ENCODE measurements at places on chromosomes 1 and 21. TPM values are rescaled to one million over a fixed set of nuclear protein-coding genes. Genes with fewer than 3 reads are reported as not detected.

Gene KIAA0040
- not detected for total RNA-seq

- H3K4me3 ChIP-seq = peak overlapping the region; percentile 1
- H3K27me3 ChIP-seq = peaks cover 2% of the 10 kb centered on the region
- H3K4me1 ChIP-seq = peaks cover 7% of the 10 kb centered on the region
- H3K36me3 ChIP-seq = no peaks in the 10 kb centered on the region
- DNase-seq = no peak
These were observed 1227.3 kb downstream of the PLA2G4A start for GRCh38 chr1:188056011-188056410.

- H3K4me3 ChIP-seq = no peak overlapping the region
- H3K27ac ChIP-seq = no peak overlapping the region
- H3K27me3 ChIP-seq = peaks cover 28% of the 10 kb centered on the region
These were observed 37.4 kb upstream of the SRRM1 start for GRCh38 chr1:24605534-24606295.

Gene DONSON
- 22.1 TPM for total RNA-seq

DNA sequence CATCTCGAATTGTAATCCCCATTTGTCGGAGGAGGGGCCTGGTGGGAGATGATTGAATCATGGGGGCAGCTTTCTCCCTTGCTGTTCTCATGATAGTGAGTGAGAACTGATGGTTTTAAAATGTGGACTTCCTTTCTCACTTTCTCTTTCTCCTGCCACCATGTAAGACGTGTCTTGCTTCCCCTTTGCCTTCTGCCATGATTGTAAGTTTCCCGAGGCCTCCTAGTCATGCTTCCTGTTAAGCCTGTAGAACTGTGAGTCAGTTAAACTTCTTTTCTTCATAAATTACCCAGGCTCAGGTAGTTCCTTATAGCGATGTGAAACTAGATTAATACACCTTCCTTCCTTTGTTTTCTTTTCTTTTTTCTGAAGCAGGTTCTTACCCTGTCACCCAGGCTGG, 13.9 kb downstream of the DNAJC6 start:
- H3K27ac ChIP-seq = no peak overlapping the region
- peaks cover 2% of the 10 kb centered on the region for H3K27me3 ChIP-seq
- no peak for DNase-seq
- H3K4me3 ChIP-seq = no peak overlapping the region
- H3K36me3 ChIP-seq = peaks cover 10% of the 10 kb centered on the region

Gene SPRR2A
- not detected for total RNA-seq

Gene OR2L8
- total RNA-seq = not detected

- no peaks in the 10 kb centered on the region for H3K27me3 ChIP-seq
- DNase-seq = no peak
- H3K4me1 ChIP-seq = no peaks in the 10 kb centered on the region
- H3K27ac ChIP-seq = no peak overlapping the region
These were observed 9.6 kb upstream of the AMY2B start for GRCh38 chr1:103561643-103562395.

DNA sequence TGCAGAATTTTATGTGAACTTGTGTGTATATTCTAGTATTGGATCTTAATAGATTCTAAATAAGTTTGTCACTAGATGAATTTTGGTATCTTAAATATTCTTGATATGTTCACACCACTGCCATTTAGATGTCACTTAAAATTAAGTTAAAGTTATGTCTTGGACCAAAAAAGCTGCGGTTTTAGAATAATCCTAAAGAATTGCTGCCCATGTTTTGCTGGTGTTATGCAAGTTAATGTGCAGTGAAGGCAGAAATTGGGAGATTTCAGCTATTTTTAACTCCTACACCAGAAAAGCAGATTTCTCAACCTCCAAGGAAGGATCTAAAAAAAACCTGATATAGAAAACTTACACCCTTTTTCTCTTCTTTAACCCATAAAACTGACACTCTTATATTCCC, 757 bp downstream of the ACADM start:
- H3K4me1 ChIP-seq = peaks cover 50% of the 10 kb centered on the region
- peak overlapping the region; percentile 100 for H3K4me3 ChIP-seq
- H3K27me3 ChIP-seq = no peaks in the 10 kb centered on the region
- peaks cover 6% of the 10 kb centered on the region for H3K36me3 ChIP-seq

DNA sequence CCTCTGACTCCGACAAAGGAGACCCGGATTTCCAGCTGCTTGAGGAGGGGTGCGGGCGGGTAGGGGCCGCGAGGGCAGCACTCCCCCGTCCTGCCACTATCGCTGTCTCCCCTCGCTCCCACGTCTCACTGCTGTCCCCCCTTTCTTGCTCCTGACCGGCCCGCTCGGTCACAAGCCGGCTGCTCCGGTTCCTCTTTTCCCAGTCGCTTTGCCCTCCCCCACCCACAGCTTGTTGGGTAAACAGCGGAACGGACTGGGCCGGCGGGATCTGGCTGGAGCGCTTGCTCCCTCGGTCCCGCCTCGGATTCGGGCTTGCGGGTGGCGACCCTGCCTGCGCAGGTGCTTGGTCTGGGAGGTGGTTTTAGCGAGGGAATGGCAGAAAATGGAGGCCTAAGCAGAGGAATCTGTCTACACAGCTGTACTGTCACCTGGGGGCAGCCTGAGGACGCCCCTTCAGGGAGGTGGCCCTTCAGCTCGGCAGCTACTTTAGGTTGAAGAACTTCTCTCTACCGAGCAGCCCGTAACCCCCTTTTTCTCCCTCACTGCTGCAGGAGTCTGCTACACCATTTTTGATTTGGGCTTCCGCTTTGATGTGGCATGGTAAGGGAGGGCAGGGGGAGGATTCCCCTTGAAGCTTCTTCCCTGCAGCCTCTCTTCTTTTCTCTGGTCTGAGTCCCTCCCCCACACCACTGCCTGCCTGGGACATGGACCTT, 645 bp downstream of the ATP6V0B start:
- H3K27ac ChIP-seq = peak overlapping the region; percentile 81
- peaks cover 27% of the 10 kb centered on the region for H3K36me3 ChIP-seq
- peaks cover 54% of the 10 kb centered on the region for H3K4me1 ChIP-seq

Gene SFT2D2
- total RNA-seq = 63.4 TPM

GRCh38 chr1:73366734-73367413, 831.1 kb downstream of the LRRIQ3 start:
- no peak for DNase-seq
- H3K27me3 ChIP-seq = no peaks in the 10 kb centered on the region
- H3K27ac ChIP-seq = no peak overlapping the region
- H3K4me1 ChIP-seq = no peaks in the 10 kb centered on the region
- H3K36me3 ChIP-seq = no peaks in the 10 kb centered on the region
- H3K4me3 ChIP-seq = no peak overlapping the region

GRCh38 chr1:217528271-217528670, 102.6 kb downstream of the GPATCH2 start:
- peaks cover 42% of the 10 kb centered on the region for H3K4me1 ChIP-seq
- H3K36me3 ChIP-seq = peaks cover 23% of the 10 kb centered on the region
- DNase-seq = peak; percentile 67
- peak overlapping the region; percentile 12 for H3K4me3 ChIP-seq
- H3K27me3 ChIP-seq = no peaks in the 10 kb centered on the region
- peak overlapping the region; percentile 72 for H3K27ac ChIP-seq

GRCh38 chr1:67630438-67631045, 54.5 kb upstream of the GADD45A start:
- H3K27ac ChIP-seq = no peak overlapping the region
- H3K36me3 ChIP-seq = peaks cover 14% of the 10 kb centered on the region
- peaks cover 1% of the 10 kb centered on the region for H3K27me3 ChIP-seq
- H3K4me3 ChIP-seq = no peak overlapping the region

Gene KCND3
- 0.09 TPM for total RNA-seq

Gene PPIAL4G
- not detected for total RNA-seq

DNA sequence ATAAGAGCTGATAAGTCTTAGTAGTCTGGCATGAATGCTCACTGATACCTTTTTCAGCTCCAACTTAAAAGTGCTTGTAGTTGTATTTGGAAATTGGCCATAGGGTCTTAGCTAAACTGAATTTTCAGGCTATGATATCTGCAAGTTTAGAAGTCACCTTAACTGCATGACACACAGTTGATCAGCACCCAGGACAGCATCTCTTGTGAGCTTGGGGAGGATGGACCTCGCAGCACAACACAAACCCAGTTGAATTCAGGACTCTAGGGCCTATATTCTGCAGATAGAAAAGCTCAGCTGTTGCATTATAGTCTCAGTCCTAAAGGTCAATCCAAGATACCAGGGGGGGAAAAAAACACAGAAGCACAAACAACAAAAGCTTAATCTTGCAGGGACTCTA, 394.3 kb downstream of the KCNH1 start:
- H3K36me3 ChIP-seq = no peaks in the 10 kb centered on the region
- no peak overlapping the region for H3K27ac ChIP-seq
- peaks cover 12% of the 10 kb centered on the region for H3K27me3 ChIP-seq
- no peak for DNase-seq
- no peaks in the 10 kb centered on the region for H3K4me1 ChIP-seq

Gene HES4
- 17.4 TPM for total RNA-seq

GRCh38 chr1:174789399-174789798, 210.3 kb upstream of the CACYBP start:
- H3K27me3 ChIP-seq = peaks cover 3% of the 10 kb centered on the region
- H3K27ac ChIP-seq = peak overlapping the region; percentile 91

Gene ADGRB2
- total RNA-seq = 8.8 TPM

Gene CRP
- total RNA-seq = not detected

DNA sequence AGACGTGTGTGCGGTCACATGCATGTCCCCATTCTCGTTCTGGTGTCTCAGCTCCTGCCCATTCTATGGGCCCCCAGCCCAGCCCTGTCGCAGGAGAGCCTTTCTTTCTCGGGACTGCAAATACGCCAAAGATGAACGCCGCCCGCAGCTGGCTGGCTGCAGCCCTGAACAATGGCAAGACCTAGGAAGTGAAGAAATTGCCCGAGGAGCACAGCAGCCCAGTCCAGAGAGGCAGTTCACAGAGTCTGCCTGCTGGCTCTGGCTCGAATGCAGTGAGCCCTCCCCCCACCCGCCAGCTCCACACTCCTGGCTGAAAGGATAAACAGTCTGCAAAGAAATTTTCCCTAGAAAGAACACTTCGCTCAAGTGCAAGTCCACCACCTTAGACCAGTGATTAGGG, 23.3 kb downstream of the PAX7 start:
- no peaks in the 10 kb centered on the region for H3K36me3 ChIP-seq
- H3K4me3 ChIP-seq = no peak overlapping the region
- H3K4me1 ChIP-seq = no peaks in the 10 kb centered on the region
- DNase-seq = no peak

GRCh38 chr1:211068976-211069375, 65.0 kb downstream of the KCNH1 start:
- H3K4me1 ChIP-seq = peaks cover 30% of the 10 kb centered on the region
- peak; percentile 22 for DNase-seq
- no peaks in the 10 kb centered on the region for H3K36me3 ChIP-seq

GRCh38 chr1:106960412-106960811, 96.1 kb upstream of the PRMT6 start:
- no peaks in the 10 kb centered on the region for H3K36me3 ChIP-seq
- no peak overlapping the region for H3K4me3 ChIP-seq
- H3K4me1 ChIP-seq = no peaks in the 10 kb centered on the region
- no peak overlapping the region for H3K27ac ChIP-seq
- no peak for DNase-seq

Gene TOE1
- 10.8 TPM for total RNA-seq

- no peak for DNase-seq
- H3K36me3 ChIP-seq = no peaks in the 10 kb centered on the region
- H3K27me3 ChIP-seq = peaks cover 13% of the 10 kb centered on the region
- no peak overlapping the region for H3K4me3 ChIP-seq
These were observed 11.0 kb upstream of the CACHD1 start for GRCh38 chr1:64458915-64459314.

Gene UBL4B
- 1.7 TPM for total RNA-seq

Gene SMPDL3B
- total RNA-seq = not detected

DNA sequence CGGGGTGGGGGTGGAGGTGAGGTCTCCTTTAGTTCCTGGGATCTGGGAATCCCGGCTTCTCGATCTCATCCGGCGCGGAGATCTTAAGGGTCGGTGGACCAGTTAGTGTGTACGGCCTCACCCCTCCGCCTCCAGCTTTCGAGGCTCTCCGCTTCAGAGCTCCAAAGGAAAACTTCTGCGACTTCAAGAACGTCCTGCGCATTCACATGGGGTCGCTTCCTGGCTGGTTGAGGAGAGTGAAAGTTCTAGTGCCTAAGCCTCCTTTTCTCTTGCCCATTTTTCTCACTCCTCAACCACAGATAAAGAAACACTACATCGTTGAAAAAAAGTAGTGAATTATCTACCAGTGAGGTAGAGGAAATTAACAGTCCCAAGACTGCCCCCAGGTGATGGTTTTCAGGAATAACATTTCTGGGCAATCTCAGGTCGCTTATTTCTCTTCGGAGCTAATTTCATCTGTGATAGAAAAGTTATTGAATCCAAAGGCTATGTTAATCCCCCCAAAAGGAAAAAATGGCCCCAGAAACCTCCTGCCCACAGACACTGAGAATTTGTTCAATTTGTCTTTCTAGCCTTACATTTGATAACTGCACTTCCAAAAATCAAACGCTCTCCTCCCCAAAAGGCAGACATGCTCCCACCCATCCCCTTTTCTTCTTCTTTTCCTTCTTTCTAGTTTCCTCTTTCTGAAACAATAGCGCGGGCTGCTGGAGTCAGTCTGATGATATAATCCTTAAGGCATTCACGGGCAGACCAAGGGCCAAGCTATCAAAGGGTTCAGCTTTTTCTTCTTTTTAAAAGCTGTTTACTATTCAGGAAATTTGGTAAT, 20.6 kb upstream of the TBX15 start:
- no peaks in the 10 kb centered on the region for H3K27me3 ChIP-seq
- H3K36me3 ChIP-seq = no peaks in the 10 kb centered on the region
- H3K27ac ChIP-seq = peak overlapping the region; percentile 76
- H3K4me1 ChIP-seq = peaks cover 23% of the 10 kb centered on the region

GRCh38 chr1:220432408-220432807, 95.5 kb upstream of the MARK1 start:
- no peak overlapping the region for H3K4me3 ChIP-seq
- H3K4me1 ChIP-seq = no peaks in the 10 kb centered on the region
- no peaks in the 10 kb centered on the region for H3K36me3 ChIP-seq
- no peaks in the 10 kb centered on the region for H3K27me3 ChIP-seq
- H3K27ac ChIP-seq = no peak overlapping the region

DNA sequence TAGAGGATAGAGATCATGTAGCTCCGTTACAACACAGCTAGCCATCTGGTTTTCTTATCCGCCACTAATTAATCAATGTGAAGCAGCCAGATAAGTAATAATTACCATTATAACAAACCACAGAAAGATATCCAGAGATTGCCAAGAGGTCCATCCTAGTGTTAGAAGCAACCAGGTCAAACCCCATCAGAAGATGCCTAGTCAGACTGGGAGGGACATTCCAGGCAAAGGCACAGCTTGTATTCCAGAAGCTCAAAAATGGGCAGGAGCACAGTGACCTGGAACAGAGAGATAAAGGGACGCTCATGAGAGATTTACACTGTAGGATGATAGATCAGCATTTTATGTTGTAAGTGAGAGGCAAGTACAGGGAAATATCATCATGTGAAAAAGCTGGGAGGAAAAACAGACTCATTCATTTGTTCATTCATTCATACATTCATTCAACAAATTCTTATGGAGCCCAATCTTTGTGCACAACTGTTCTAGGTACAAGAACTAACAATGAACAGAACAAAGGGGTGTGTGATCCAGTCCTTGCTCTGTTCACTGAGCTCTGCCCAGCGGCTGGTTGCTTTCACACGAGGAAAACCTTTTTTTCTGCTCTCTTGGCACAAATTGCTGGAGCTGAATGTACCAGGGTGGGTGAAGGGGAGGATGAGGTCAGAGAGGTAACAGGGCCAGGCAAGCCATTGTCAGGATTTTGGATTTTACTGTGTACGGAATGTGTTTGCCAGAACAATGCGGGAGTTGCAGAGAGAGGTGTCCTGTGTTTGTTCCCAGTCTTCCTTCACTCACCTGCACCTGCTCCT, 240.8 kb upstream of the FGGY start:
- DNase-seq = no peak
- no peak overlapping the region for H3K4me3 ChIP-seq
- no peaks in the 10 kb centered on the region for H3K27me3 ChIP-seq
- H3K36me3 ChIP-seq = no peaks in the 10 kb centered on the region
- H3K4me1 ChIP-seq = peaks cover 34% of the 10 kb centered on the region
- peak overlapping the region; percentile 90 for H3K27ac ChIP-seq

Gene AADACL3
- not detected for total RNA-seq
